ENCODE measurements at places on chromosomes 6 and 20.

DNA sequence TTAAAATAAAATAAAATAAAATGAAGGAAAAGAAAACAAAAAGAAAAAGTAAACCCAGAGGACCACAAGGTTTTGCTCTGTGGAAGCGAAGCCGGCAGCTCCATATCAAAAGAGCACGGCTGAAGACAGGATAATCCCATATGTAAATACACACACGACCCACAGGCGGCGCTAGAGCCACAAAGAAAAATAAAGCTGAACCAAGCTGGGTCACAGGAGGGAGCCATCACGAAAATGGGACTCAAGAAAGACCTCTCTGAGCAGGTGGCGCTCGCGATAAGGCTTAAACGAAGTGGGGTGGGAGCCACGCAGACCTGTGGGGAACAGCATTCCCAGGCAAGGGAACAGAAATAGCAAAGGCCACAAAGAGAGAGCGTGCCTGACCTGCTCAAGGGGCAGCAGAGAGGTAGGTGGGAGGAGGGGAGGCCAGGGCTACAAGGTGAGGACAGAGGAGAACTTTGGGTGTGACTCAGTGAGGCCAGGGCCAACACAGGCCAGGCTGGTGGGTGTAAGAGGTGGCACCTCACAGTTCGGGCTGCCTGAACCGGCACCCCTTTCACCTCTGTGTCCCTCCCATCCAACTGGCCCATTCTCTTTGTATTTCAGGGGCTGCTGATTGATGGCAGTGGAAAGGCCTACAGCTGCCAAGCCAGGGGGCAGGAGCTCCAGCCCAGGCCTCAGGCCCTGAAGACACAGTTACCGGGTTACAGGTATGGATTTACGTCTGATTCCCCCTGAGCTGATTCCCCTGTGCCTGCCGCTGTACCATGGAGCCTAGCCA, 26.0 kb downstream of the PTGIS start:
- peak; percentile 92 for DNase-seq

GRCh38 chr20:561437-562231, 18.0 kb upstream of the CSNK2A1 start:
- DNase-seq, result peak; percentile 93

DNA sequence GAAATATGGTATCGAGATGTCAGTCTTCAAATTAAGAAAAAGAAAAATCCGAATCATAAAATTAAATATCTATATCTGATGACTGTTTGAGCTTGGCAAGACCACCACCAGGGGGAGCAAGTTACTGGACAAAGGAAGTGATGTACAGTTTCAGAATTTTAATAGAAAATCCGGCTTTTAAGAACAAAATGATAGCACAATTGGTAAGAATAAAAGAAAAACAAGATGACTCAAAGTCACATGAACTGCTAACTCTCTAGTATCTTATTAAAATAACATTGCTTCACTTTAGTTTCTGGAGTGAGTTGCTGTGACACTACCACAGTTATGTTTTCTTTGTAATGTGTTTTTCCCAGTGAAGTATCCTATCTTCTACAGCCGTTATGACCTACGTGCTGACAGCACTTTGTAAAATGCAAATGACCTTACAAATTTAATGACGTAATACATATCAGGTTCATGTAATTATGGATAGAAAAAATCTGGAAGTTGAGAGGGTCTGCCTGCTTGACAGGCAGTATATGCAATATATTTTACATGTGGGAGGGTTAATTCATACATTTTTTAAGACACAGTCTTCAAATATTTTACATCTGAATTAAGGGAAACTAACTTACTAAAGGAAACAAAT, 405.3 kb upstream of the HS3ST5 start:
- DNase-seq, result peak; percentile 64

GRCh38 chr6:53109612-53110011, 39.0 kb downstream of the GCM1 start:
- DNase-seq, result peak; percentile 18

DNA sequence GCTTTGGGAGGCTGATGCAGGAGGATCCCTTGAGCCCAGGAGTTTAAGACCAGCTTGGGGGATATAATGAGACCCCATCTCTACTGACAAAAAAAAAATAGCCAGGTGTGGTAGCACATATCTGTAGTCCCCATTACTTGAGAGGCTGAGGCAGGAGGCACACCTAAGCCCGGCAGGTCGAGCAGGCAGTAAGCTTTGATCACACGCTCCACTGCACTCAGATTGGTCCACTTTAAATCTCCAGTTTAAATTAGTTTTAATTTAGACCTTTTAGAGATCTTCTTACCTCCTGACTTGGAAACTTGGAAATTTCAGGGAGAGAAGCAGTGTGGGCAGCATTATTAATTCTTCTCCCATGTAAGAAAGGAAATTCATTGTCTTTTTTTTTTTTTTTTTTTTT, 16.8 kb upstream of the PLCB4 start:
- no peak for DNase-seq

DNA sequence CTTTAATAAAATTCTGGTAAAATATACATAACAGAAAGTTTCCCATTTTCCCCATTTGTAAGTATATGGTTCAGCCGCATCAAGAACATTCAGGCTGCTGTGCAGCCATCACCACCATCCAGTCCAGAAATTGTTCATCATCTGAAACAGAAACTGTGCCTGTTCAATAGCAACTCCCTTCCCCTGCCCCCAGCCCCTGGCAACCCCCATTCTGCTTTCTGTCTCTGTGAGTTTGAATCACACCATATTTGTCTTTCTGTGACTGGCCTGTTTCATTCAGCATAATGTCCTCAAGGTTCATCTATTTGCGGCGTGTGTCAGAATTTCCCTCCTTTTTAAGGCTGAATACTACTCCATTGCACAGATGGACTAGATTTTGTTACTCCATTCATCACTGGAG, 19.1 kb downstream of the VSTM2L start:
- no peak for DNase-seq

- no peak for DNase-seq
Measured at GRCh38 chr6:5813625-5814027, 193.1 kb downstream of the NRN1 start.

DNA sequence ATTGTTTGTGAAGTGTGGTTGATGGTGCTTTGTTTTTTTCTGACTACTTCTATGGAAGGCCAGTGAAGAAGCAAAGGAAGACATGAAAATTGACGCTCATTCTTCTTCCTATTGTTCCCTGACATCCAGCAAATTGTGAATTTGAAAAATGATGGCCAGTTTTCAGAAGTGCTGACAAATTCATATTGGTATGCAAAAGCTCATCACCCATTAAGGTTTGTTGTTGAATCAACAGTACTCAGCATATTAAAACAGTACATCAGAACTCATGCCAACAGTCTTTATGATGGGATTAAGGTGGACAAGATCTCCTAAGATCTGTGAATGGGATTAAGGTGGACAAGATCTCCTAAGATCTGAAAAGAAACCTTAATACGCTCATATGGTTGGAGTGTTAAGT, 1.0 kb upstream of the MTG2 start:
- DNase-seq, result no peak

GRCh38 chr6:79077715-79078074, 359 bp downstream of the PHIP start:
- no peak for DNase-seq

- DNase-seq, result no peak
Measured at GRCh38 chr20:46700481-46700880, 9.0 kb upstream of the SLC2A10 start.

DNA sequence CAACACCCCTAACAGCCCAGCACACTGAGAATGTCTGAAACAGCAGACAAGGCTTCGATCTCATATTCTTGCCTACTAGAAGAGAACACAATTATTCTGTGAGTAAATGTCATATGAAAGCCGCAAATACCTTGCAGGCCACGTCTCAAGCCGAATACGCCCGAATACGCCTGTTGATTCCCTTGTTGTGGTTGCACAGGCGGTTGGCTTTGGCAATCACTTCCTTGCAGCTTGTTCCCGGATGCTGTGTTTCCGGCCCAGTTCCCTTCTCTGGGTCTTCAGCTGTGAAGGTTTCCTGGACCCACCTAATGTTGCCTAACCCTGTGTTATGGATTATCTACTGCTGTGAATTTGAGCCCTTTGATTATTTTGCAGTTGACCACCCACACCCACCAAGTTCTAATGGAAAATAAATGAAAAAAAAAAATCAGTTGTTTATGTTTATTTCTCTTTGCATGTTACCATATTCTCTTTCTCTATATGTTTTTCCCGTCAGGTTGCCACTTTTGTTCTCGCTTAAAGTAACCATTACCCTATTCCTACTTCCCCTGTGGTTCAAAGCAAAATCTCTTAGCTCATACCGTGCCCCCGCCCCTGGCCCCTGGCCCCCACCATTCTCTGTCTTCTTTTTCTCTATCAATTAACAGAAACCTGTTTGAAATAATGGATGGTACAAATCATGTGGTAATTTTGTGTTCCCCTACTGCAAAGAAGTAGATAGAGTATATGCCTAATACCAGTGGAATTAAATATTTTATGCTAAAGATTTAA, 172.4 kb downstream of the ADGB start:
- no peak for DNase-seq

GRCh38 chr20:59864726-59865125, 68.7 kb downstream of the SYCP2 start:
- DNase-seq, result no peak

DNA sequence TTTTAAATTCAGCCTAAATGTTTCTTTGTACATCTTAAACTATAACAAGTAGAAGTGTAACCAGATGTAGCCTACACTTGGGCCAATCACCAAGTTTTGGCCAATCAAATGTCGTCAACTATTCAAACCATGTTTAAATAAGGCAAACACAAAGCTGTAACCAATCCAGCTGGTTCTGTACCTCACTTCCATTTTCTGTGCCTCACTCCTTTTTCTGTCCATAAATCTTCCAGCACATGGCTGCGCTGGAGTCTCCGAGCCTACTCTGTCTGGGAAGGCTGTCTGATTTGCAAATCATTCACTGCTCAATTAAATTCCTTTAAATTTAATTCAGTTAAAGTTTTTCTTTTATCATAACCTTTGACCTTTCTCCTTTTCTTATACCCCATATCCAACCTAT, 7.7 kb upstream of the AHI1 start:
- no peak for DNase-seq

GRCh38 chr6:137707590-137708360, 159.3 kb upstream of the TNFAIP3 start:
- peak; percentile 75 for DNase-seq

DNA sequence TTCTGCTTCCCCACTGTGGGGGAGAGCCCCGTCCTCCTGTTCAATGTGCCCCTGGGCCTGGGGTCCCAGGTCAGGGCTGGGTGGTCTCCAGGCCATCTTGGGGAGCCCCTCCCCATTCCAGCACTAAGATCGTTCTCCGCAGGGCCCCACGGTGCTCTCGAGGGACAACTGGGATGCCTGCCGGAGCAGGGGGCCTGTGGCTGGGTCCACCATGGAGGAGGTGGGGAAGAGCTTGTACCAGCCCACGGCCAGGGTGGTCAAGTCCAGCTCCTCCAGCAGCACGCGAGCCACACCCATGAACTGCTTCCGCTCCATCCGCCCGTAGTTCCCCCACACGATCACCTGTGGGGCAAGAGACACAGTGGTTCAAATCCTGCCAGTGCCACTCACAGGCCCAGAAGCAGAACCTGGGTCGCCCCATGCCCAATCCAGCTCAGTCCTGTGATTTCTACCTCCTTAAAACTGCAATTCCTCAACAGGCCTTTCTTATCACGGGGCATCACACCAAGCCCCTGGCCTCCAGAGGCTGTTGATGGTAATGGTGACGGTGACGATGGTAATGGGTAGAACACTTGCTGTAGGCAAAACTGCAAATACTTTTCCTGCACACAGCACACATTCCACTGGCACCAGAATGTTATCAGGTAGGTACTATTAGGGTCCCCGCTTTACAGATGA, 10.5 kb downstream of the KCNK15 start:
- no peak for DNase-seq

GRCh38 chr6:147641511-147641910, 133.0 kb downstream of the SAMD5 start:
- DNase-seq, result no peak

DNA sequence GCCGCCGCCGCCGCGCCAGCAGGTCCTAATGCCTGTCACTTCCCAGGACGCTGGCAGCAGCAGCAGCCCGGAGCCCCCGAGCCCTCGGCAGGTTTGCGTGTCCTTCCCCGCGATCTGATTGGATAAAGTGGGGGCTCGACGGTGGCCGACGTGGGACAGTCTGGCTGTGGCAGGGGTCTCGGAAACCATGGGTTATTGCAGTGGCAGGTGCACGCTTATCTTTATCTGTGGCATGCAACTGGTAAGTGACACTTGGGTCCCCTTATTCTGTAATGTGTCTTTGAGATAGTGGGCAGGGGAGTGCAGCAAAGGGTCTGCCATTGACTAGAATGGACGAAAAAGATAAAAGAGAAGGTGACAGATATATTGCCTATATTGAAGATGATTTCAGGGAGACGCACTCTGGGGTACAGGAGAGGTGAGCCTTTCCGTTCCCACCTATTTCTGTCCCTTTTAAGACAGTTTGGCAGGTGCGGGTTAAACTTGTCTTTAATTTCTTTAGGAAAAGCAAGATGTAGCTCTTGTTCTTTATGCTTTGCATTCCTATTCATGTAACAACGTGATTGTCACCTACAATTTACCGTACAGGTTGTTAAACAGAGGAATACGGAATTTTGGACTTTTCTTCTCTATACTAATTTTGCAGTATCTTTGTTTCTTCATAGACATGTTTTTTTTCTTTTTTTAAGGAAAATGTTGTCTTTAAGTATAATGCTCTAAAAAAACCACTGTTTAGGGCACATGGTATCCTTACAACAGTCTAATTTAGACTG, 535 bp downstream of the NKAIN2 start:
- peak; percentile 86 for DNase-seq

- peak; percentile 94 for DNase-seq
Measured at GRCh38 chr20:63290677-63291472, 2.1 kb upstream of the COL20A1 start.

DNA sequence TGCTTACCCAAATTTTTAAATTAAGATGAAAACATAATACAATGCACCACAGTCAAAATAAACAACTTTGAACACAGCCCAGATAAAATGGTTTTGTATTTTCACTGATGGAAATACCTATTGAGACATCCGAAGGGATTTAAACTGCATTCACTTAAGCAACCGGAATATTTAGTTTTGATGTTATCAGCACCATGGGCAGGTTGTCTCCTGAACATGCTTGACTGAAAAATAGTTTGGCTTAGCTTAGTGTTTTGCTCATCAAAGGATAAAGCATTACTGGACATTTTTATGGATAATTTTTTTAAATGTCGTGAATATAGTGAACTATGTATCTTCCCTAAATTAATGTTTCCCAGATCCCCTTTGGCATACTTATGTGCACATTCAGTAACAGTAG, 177.5 kb downstream of the GJA1 start:
- no peak for DNase-seq

GRCh38 chr20:36606158-36607066, 833 bp downstream of the RAB5IF start:
- peak; percentile 81 for DNase-seq

- DNase-seq, result no peak
Measured at GRCh38 chr6:119620846-119621555, 271.4 kb upstream of the MAN1A1 start.

- no peak for DNase-seq
Measured at GRCh38 chr6:25831532-25832306, at the start of gene SLC17A1. Gene SLC17A1 (minus strand): TSS chr6:25832052. CDS start chr6:25830557, 1,495 bp downstream.
